ENCODE measurements at places on chromosomes 12 and 14.

DNA sequence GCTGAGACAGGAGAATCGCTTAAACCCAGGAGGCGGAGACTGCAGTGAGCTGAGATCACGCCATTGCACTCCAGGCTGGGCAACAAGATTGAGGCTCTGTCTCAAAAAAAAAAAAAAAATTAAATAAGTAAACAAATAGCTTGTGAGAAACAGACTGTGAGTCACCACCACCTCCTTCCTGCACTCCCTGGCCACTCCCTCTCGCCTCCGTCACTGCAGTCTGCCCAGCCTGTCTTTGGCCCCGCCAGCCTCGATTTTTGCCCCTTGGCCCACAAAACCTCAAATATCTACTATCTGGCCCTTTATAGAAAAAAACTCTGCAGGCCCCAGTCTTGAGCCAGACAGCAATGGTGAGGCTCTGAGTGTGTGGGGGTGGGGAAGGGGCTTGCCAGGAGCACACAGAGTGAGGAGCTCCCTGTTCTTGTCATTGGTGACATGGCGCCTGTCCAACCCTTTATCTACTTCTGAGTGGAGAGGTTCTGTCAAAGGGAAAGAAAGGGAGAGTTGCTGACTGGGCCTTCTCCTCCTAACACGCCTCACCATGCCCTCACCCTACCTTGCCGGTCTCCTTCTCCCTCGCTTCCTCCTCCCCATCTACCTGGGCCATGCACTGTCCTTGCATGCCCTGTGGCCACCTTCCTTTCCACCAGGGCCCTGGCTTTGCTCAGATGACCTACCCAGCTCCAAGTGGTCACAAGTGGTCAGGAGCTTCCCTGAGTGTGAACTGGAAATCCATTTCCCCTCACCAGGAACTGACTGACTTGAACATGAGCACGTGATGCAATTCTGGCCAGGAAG, 22.1 kb downstream of the LGMN start:
- no peak for DNase-seq

GRCh38 chr14:31968956-31969698, 108.0 kb upstream of the ARHGAP5 start:
- DNase-seq, result no peak

DNA sequence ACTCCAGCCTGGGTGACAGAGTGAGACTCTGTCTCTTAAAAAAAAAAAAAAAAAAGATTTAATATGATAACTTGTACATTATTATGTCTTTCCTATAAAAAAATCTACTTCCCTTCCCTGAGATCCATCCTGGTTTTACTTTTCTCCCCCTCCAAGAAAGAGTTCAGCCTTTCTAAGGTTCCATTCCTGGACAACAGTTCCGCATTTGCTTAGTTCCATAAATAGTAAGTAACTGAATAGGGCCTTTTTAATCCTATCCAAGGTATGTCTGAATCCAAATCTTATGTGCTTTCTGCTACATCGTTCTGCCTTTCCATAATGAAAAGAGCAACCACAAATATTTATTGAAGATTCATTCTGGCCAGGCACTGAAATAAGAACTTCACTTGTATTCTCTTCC, 187.8 kb downstream of the DACT1 start:
- DNase-seq, result no peak

- no peak for DNase-seq
Measured at GRCh38 chr14:21298358-21298757, 18.5 kb downstream of the RPGRIP1 start.

DNA sequence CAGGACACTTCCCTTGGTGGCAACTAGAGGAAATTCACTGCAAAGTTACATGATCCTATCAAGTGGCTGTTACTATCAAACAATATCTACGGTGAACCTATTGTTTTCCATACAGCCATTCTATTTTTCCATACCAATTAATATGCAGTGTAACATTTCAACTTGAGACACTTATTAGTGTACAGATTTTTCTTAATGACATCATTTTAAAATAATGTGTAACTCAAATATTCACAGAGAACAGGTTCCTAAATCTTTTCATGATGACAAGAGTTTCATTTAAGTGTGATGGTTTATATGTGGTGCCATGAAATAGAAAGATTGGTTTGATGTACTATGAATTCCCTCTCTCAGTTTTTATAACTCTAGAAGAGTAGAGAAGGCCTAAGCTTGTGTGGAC, 291.2 kb upstream of the SOX5 start:
- no peak for DNase-seq
